Sigmoid colon (tissue), 7 donors: ENCODE measurements at places on chromosomes 3 and 15. TPM values are rescaled to one million over a fixed set of nuclear protein-coding genes. Genes with fewer than 3 reads are reported as not detected.
A peak's percentile ranks its signal among the peaks of the same experiment; 100 is the strongest.

GRCh38 chr3:57682284-57682683, 10.6 kb downstream of the DENND6A start:
- H3K27ac ChIP-seq = no peak overlapping the region
- no peak overlapping the region for H3K4me3 ChIP-seq
- no peaks in the 10 kb centered on the region for H3K36me3 ChIP-seq
- no peak for DNase-seq
- no peaks in the 10 kb centered on the region for H3K27me3 ChIP-seq
- H3K4me1 ChIP-seq = no peaks in the 10 kb centered on the region

DNA sequence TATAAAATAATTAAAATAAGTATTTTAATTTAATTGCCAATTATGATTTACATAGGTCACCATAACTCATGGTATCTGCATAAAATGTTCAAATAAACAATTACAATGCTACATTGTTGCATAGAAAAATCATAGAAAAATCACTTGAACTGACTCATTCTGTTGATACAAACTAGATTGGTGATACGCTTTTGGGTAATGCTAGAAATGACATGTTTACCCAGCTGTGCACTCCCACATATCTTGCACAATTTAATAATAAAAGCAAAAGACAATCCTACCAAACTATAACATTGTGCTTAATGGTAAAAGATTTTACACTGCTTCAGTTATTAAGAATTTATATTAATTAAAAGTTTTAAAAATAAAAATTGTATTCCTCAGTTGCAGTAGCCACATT, 45.8 kb upstream of the FBXL22 start:
- no peak overlapping the region for H3K27ac ChIP-seq
- no peaks in the 10 kb centered on the region for H3K27me3 ChIP-seq
- DNase-seq = no peak
- H3K36me3 ChIP-seq = no peaks in the 10 kb centered on the region
- H3K4me1 ChIP-seq = no peaks in the 10 kb centered on the region

DNA sequence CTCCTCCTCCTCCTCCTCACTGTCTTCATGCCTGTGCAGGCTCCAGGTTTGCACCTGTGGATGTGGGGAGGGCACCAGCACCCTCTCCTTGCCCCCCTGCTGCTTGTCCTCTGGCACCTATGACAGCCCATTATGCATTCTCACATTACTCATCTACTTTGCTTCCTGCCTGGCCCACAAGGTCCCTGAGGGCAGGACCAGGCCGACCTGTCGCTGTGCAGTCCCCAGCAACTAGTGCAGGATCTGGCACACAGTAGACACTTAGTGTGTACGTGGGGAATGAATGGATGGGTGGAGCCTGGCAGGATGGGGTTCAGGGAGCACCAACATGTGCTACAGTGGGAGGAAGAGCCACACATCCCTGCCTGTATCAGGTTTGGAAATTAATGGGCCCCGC, 58.3 kb upstream of the TMEM115 start:
- no peaks in the 10 kb centered on the region for H3K4me1 ChIP-seq
- H3K27ac ChIP-seq = no peak overlapping the region
- no peaks in the 10 kb centered on the region for H3K36me3 ChIP-seq
- no peaks in the 10 kb centered on the region for H3K27me3 ChIP-seq

DNA sequence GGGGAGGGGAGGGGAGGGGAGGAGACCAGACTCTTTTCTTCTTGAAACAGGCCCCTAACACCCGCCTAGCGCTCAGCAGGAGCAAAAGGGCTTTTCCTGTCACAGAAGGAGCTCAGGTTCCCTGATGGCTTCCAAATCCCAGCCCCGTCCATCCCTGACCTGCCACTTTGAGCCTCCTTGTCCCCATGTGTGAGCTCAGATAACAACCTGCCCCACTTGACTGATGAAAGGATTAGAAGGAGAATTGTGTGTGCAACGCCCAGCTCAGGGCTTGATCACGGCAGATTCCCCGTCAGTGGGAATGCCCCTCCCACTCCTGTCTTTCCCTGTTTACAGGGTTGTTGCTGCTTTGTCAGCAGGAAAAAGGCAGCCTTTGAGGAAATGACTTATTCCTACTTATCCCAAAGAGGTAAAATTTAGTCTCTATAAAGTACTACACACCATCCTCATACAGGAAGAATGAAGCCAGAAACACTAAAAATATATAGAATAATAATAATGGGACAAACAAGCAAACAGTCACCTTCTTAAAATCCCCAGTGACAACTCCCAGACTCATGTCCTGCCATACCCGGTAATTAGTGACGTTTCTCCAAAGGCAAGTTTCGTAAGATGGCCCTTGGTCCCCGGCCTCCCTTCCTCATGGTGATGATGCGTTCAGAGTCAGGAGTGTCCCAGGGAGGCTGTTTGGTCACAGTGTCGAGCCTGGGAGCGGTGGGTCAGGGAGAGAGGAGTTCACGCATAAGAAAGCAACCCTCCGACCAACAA, 6.1 kb upstream of the LRRC15 start:
- no peaks in the 10 kb centered on the region for H3K4me1 ChIP-seq
- H3K27ac ChIP-seq = no peak overlapping the region
- H3K36me3 ChIP-seq = no peaks in the 10 kb centered on the region
- H3K4me3 ChIP-seq = no peak overlapping the region

GRCh38 chr3:13937131-13937530, 57.3 kb upstream of the WNT7A start:
- H3K36me3 ChIP-seq = no peaks in the 10 kb centered on the region
- no peak overlapping the region for H3K4me3 ChIP-seq
- H3K4me1 ChIP-seq = no peaks in the 10 kb centered on the region
- no peak for DNase-seq
- peaks cover 7% of the 10 kb centered on the region for H3K27me3 ChIP-seq

UPK1B gene
- not detected for polyA plus RNA-seq

GRCh38 chr3:71485896-71486295, 97.6 kb downstream of the FOXP1 start:
- H3K27me3 ChIP-seq = no peaks in the 10 kb centered on the region
- no peaks in the 10 kb centered on the region for H3K36me3 ChIP-seq
- DNase-seq = no peak
- no peak overlapping the region for H3K4me3 ChIP-seq
- no peaks in the 10 kb centered on the region for H3K4me1 ChIP-seq
- no peak overlapping the region for H3K27ac ChIP-seq

PPP2R3A gene
- polyA plus RNA-seq = 8.1 TPM

GRCh38 chr15:78072080-78072892, 5.2 kb downstream of the TBC1D2B start:
- DNase-seq = peak; percentile 81
- H3K27ac ChIP-seq = peak overlapping the region; percentile 66
- H3K27me3 ChIP-seq = no peaks in the 10 kb centered on the region

DNA sequence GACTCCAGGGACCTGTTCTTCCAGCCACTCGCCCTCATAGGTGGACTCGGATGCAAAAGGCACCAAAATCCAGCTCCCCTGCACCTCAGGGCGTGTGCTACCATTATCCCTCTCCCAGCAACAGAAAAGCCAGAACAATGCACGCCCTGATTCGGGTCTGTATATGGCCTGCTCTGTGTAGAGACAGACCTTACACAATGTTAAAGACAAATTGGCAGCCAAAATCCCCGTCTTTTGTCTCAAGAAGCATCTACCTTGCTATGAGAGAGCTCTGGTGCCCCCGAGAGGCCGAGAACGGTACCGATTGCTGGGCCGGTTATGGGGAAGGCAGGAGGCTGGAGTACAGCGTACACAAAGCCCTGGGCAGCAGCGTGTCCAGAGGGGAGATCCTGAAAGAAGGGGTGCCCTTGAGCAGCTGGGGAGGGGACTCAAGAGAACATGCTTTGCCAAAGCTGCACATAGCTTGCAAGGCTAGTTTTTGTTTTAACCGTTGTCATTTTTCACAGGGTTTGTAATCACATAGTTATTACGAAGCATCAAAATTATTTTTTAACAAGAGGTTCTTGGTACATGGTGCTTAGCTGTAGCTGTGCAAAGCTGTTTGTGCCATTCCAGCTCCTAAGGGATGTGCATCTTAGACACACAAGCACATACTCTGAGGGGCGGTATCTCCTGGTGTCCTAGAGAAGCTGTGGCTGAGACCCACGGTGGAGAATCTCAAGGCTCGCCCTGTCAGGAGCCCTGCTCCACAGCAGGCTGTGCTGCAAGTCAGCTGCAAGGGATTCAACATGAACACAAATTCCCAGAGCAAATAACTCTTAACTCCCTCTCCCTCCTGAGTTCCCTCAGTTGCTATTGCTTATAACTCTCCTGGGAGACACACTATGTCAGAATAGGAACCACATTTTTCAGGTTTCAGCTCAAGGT, 461.5 kb upstream of the PPP2R3A start:
- H3K27ac ChIP-seq = no peak overlapping the region
- peak; percentile 73 for DNase-seq
- peaks cover 5% of the 10 kb centered on the region for H3K4me1 ChIP-seq
- H3K27me3 ChIP-seq = no peaks in the 10 kb centered on the region

MGLL gene
- 142 TPM for polyA plus RNA-seq

LEKR1 gene
- 0.60 TPM for polyA plus RNA-seq

CCR9 gene
- 0.55 TPM for polyA plus RNA-seq

DNA sequence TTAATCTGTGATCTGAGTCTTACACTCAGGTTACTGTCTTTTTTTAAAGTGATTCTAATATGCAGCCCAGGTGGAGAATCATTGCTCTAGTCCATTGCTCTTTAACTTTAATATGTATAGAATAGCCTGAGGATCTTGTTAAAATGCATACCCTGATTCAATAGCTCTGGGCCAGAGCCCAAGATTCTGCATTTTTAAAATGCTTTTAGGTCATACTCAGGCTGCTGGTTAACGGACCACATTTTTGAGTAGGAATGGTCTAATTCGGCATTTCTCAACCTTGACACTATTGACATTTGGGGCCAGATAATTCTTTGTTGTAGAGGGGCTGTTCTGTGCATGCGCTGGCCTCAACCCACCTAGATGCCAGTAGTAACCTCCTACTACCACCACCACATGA, 20.9 kb upstream of the FSTL1 start:
- no peak for DNase-seq
- H3K27me3 ChIP-seq = no peaks in the 10 kb centered on the region
- H3K4me1 ChIP-seq = peaks cover 52% of the 10 kb centered on the region
- peak overlapping the region; percentile 69 for H3K27ac ChIP-seq
- no peak overlapping the region for H3K4me3 ChIP-seq

DNA sequence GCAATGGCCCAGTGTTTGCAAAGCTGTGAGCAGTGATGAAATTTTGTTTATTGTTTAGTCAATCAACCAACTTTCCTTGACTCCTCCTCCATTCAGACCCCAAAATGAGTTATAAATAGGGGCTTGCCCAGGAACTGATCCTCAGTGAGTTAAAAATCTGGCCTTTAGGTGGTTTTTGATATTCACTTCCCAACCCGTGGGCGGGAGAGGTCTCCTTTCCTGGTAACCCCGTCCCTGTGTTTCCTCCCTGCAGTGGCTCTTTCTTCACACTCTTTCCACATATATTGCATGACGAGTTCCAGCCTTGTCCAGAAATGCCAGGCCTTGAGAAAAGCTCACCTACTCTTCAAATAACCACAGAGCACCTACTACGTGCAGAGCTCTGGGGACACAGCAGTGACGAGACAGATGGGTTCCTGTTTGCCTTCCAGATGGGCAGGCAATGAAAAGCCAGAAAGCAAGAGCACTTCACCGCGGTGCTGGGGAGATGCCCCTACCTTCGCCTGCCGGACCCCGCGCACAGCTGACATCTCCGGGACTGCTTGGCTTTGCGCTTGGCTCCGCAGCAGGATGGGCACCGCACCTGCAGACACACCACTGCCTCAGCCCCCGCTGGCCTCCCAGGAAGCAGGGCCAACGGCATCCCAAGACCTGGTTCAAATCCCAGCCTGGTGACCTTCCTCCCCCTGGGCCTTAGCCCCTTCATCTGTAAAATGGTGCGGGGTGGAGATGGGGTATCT, 17.2 kb downstream of the SSUH2 start:
- H3K4me3 ChIP-seq = no peak overlapping the region
- no peaks in the 10 kb centered on the region for H3K27me3 ChIP-seq
- peaks cover 7% of the 10 kb centered on the region for H3K4me1 ChIP-seq
- no peaks in the 10 kb centered on the region for H3K36me3 ChIP-seq
- H3K27ac ChIP-seq = no peak overlapping the region

OR5H2 gene
- polyA plus RNA-seq = not detected

DNA sequence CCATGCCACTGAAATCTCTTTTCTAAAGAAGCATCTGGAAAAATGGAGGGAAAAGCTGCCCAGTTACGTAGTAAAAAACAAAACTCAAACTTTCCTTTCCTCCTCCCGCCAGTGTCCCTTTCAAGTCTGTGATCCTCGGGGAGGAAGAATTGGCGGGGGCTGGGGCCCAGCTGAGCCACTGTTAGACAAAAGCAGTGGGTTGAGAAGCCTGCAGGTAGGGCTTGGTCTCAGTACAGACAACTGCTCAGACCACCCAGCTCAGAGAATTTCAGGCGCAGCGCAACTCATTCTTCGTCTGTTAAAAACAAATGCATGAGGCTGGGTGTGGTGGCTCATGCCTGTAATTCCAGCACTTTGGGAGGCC, 117.1 kb downstream of the MYLK start:
- H3K27ac ChIP-seq = no peak overlapping the region
- no peak overlapping the region for H3K4me3 ChIP-seq
- no peaks in the 10 kb centered on the region for H3K27me3 ChIP-seq
- no peak for DNase-seq
- H3K36me3 ChIP-seq = no peaks in the 10 kb centered on the region

OXTR gene
- under 0.01 TPM for polyA plus RNA-seq

- H3K4me1 ChIP-seq = no peaks in the 10 kb centered on the region
- H3K27ac ChIP-seq = no peak overlapping the region
- no peak for DNase-seq
- H3K36me3 ChIP-seq = no peaks in the 10 kb centered on the region
Observed at GRCh38 chr15:95644100-95644875, 686.2 kb upstream of the NR2F2 start.

- no peaks in the 10 kb centered on the region for H3K27me3 ChIP-seq
- no peaks in the 10 kb centered on the region for H3K36me3 ChIP-seq
- no peak overlapping the region for H3K27ac ChIP-seq
- no peaks in the 10 kb centered on the region for H3K4me1 ChIP-seq
- no peak for DNase-seq
- H3K4me3 ChIP-seq = no peak overlapping the region
Observed at GRCh38 chr3:107325446-107325845, 51.8 kb upstream of the CCDC54 start.

GRCh38 chr3:186942168-186942567, 11.8 kb downstream of the ST6GAL1 start:
- H3K4me3 ChIP-seq = no peak overlapping the region
- H3K36me3 ChIP-seq = no peaks in the 10 kb centered on the region
- DNase-seq = no peak
- H3K27me3 ChIP-seq = no peaks in the 10 kb centered on the region
- peak overlapping the region; percentile 16 for H3K27ac ChIP-seq
- peaks cover 11% of the 10 kb centered on the region for H3K4me1 ChIP-seq

GRCh38 chr3:55180161-55180560, 252.3 kb upstream of the LRTM1 start:
- no peaks in the 10 kb centered on the region for H3K27me3 ChIP-seq
- H3K36me3 ChIP-seq = no peaks in the 10 kb centered on the region
- no peak overlapping the region for H3K27ac ChIP-seq
- no peak overlapping the region for H3K4me3 ChIP-seq

- DNase-seq = no peak
- no peak overlapping the region for H3K4me3 ChIP-seq
- H3K27ac ChIP-seq = no peak overlapping the region
- H3K4me1 ChIP-seq = no peaks in the 10 kb centered on the region
Observed at GRCh38 chr15:101803676-101804075, 367 bp downstream of the OR4F6 start.

GRCh38 chr3:126445506-126445905, 30.2 kb downstream of the ZXDC start:
- peak; percentile 44 for DNase-seq
- no peak overlapping the region for H3K27ac ChIP-seq
- peaks cover 8% of the 10 kb centered on the region for H3K4me1 ChIP-seq
- H3K27me3 ChIP-seq = no peaks in the 10 kb centered on the region
- no peak overlapping the region for H3K4me3 ChIP-seq
